ENCODE measurements at places on chromosomes 1 and 21. TPM values are rescaled to one million over a fixed set of nuclear protein-coding genes. Genes with fewer than 3 reads are reported as not detected.

GRCh38 chr1:92956254-92957029, 4.8 kb downstream of the DIPK1A start:
- DNase-seq: no peak

DNA sequence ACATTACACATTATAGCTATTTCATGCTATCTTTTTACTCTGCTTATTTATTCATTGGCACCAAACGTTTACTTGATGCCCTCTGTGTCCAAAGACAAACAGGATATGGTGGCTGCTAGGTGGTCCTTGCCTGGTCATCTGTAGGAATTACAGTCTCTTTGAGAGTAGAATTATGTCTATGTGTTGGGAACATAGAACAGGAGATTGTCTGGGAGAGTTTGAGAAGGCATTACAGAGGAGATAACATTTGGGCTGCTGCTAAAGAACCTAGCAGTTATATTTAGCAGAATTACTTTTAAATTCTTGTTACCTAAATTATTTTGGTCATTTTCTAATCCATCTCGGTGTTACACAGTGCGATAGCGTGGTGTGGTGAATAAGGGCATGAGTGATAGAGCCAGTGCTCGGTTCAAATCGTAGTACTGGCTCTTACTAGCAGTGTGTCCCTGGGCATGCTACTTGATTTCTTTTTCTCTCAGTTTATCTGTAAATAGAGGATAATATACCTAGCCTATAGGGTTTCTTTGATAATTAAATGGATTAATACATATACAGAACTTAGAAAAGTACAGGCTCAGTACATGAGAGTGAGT, 20.5 kb downstream of the RRP15 start:
- no peak for DNase-seq

GRCh38 chr1:54488779-54489626, 59.0 kb upstream of the ACOT11 start:
- peak; percentile 71 for DNase-seq

DNA sequence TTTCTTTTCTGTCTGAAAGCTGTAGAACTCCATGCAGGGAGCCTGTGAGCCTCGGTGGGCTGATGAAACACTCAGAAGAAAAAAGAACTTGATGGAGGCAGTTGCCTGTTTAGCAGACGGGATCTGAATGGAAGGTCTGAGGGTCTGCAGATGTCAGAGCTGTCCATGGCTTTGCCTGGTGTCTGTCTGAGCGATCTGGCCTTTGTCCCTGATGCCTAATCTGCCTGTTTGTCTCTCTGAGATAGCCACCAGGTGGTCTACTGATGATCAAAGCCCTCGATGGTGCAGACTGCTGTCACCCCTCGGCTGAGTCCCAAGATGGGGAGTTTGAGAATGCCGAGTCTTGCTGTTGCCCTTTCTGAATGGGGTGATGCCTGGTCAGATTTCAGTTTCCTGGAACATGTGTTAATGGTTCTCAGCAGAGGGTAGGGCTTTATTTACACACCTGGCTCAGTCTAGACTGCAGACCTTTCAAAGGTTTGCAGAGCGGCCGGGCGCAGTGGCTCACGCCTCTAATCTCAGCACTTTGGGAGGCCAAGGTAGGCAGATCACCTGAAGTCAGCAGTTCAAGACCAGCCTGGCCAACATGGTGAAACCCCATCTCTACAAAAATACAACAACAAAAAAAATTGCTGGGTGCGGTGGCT, 90.4 kb downstream of the KIF26B start:
- DNase-seq: no peak

DNA sequence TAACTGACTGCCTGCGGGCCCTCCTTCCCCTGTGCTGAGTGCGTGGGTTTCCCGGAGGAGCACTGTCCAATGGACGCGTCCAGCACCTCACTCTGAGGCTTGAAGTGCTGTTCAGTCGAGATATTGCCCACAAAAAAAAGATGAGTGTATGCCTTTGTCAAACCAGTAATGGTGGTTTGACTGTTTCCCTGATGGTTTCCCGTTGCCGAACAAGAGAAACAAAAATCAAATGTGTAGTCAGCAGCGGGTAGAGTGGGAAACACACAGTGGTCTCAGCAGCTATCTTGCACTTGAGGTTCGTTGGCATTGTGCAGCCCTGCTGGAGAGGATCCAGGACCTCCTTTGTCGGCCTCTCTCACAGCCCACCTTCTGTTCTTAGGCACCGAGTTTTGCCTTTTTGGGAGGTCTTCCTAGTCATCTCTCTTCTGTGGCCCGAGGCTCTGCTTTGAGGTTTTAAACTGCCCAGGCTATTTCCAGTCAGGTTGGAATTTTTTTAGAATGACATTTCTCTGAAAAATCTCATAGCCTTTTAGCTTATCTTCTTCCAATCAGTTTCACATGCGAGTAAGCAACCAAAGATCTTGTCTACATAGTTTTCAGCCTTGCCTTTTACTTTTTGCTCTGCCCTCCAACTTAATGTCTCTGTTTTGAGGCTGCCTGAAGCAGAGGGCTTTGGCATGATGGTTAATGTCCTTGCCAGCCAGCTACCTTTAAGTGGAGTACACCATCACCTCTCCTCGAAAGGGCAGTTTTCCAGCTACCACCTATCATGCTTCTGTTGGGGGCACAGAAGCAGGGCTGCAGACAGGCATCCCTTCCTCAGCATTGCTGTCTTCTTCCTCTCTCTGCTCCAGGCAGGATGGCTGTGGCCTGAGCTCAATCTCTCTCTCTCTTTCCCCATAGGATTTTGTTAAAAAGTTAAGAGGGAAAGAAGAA, 132.3 kb downstream of the URB2 start:
- no peak for DNase-seq

- DNase-seq: no peak
Measured at GRCh38 chr1:43526002-43526401, 4.7 kb upstream of the PTPRF start.

GRCh38 chr1:235293322-235293942, 34.5 kb downstream of the ARID4B start:
- DNase-seq: no peak

DNA sequence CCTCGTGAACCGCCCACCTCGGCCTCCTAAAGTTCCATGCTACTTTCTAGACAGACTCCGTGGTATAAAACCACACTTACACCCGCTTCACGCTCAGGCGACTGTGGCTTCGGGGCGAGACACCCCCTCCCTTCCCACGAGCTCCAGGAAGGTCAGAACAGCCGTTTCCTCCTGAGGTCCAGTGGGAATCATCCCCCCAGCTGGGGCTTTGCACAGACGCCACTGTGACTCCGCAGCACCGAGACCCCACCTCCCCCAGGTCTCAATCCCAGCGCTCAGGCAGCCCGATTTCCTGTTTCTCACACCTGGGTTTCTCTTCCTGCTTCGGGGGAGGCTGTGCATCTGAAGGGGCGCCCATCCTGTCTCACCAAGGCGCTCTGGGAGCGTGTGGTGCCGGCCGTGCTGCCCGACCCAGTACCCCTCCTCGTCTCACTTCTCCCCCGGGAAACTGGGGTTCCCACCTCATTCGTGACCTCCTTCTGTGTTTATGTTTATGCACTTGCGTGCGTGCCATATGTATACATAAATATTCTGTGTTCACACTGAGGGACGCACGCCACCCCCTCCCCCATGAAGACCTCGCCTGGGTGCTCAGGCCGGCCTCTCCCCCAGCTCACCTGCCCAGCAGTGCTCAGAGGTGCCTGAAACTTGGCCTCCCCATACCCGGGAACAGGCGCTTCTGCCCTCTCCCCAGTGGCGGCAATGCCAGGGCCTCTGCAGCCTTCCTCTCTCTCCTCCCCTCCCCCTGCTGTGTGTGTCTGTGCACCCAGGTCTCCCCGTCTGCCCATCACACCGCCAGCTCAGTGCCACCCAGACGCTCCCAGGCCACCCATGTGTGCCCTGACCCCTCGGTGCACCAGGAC, 14.6 kb downstream of the SLC35E2B start:
- DNase-seq: peak; percentile 20

- DNase-seq: no peak
Measured at GRCh38 chr21:32083197-32083596, 195.7 kb downstream of the MIS18A start.

DNA sequence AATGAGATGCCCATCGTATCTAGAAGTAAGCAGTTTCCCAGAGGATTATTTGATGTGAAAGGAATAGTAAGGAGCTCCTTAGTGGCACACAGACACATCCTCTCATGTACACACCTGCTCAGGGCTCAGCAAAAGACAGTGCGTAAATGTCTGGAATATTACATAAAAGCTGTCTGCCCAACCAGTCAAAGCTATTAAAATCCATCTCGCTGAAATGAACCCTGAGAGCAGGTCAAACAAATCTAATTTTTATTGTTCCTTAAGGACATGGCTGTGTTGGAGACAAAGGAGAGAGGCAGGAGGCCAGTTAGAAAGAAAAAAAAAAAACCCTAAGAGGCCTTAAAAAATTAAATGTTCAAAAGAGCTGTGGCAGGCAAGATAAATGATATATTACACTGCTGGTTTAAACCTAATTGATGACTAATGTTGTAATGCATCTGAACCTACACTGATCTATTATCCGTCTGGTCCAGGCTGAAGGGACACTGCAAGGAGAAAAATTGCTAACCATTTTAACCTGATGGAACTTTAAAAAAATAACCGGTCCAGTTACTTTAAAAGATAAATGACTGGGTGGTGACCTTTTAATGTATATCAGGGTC, 58.5 kb upstream of the FGGY start:
- DNase-seq: no peak

DNA sequence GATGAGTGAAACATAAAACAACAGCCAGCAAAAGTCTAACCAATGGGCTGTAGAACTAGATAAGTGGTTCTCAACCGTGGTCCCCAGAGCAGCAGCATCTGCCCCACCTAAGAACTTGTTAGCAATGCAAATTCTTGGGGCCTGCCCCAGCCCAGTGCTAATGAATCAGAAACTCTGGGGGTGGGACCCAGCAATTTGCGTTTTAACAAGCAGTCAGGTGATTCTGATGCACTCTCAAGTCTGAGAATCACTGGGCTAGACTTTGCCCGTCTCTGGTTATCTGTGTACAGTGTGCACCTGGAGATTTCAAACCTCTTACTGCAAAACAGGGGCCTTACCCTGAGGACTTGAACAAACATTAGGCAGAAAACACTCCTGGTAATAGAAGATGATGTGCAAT, 66.5 kb downstream of the PLXNA2 start:
- no peak for DNase-seq

DNA sequence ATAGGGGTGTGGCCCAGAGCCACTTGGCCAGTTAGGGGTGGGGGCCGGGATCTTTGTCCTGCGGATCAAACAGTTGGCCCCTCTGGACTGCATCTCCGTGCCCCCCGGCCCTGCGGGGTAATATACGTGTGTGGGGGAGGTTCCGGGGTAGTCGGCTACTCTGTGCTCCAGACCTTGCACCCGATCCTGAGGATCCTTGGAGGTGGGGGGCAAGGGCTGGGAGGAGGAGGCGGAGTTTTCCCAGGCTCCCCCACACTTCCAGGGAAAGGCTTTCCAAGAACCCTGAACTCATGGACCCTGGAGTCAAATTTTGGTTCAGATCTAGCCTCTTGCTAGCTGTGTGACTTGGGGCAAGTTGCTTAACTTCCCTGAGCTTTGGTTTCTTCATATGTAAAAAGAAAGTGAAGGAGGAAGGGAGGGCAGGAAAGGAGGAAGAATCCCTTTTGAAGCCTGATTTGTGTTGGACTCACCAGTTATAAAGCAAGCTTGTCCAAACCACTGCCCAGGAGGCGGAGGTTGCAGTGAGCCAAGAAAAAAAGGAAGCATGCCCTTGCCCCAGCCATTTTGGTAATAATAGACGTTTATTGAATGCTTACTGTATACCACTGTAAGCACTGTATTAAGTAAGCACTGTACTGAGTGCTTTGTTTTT, 686 bp downstream of the MIIP start:
- no peak for DNase-seq

- no peak for DNase-seq
Measured at GRCh38 chr1:183230413-183230812, 44.3 kb downstream of the LAMC2 start.

- DNase-seq: no peak
Measured at GRCh38 chr1:57423656-57424211, at the start of gene DAB1. Gene DAB1, minus strand, starts transcription at chr1:57424060. Its CDS starts 133,030 bp downstream, at chr1:57291030.

DNA sequence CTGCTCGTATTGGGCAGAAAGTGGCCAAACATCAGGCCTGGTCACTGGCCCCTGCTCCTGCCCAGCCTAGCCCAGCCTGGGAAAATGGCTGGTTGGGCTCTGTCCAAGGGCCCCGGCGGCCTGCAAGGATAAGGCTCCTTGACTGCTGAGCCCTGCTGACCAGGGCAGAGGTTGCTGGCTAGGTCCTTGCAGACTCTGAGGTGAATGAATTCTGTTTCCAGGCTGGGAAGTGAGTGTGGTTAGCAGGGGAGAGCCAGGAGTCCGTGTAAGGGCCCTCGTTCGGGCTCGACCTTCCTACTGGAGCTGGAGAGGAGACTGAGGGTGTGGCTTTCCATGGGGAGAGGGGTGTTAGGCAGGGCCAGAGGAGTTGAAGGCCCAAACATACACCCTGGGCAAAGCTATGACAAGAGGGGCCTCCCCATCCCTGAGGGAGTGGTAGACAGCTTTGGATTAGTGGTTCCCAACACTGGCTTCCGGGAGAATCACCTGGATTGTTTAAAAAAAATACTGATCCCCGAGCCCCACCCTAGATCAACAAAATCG, 20.6 kb downstream of the CSF1 start:
- no peak for DNase-seq

DNA sequence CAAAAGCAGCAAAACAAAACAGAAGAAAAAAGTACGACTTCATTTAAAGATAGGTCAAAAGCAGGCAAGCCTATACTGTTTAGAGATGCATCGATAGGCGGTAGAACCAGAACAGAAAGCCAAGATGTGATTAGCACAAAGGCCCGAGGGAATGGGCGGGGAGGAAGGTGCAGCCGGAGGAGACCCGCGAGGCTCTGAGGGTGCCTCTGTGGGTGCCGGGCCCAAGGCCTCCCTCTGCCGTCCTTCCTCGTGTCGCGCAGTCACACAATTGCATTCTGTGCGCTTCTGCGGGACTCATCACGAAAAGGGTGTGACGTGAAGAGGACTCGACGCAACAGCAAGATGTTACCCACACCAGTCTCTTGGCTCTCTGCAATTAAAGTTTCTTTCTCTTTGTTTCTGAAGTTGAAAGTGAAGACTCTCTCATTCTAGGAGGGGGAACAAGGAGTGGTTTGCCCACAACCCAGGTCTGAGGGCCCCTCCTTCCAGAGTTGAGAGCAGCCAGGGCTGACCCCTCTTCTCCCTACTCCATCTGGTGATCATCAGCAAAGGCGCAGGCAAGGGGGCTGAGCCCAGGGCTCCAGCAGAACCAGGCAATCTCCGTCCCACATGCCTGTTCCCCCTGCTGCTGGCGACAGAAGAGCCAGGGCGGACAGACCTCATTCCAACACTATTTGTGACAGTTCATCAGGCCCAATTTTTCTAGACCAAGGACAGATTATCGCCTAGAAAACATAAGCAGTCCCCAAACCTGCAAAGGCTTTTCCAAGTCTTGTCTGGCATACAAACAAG, 41.0 kb downstream of the NPHP4 start:
- no peak for DNase-seq

The ABCD3 gene
- total RNA-seq: 28.2 TPM

The TNFRSF1B gene
- 211 TPM for total RNA-seq

The NCF2 gene
- 5.9 TPM for total RNA-seq

The VWA5B1 gene
- not detected for total RNA-seq

The GBP4 gene
- total RNA-seq: 36.8 TPM

The CCDC17 gene
- 2.8 TPM for total RNA-seq

The DYNLT5 gene
- not detected for total RNA-seq
